ENCODE measurements at places on chromosomes 6 and 20.

GRCh38 chr20:12173347-12174012 is 255.8 kb downstream of the BTBD3 start:
- no peak for DNase-seq

DNA sequence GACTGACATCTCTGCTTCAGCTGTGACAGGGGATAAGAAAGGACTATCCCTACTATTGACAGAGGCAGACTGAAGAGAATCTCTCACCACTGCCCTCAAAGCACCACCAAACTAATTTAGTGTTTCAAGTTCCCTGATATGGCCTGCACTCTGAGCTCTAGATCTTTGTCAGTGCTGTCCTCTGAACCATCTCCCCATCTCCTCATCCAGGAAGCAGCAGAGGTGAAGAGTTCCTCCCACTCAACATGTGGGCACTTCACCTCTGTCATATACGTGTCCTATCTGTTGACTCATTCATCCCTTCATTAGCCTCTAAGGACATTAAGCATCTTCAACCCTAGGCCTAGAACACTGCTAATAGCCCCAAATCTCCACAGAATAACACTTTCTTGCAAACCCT is 14.1 kb downstream of the FAM210B start:
- no peak for DNase-seq

DNA sequence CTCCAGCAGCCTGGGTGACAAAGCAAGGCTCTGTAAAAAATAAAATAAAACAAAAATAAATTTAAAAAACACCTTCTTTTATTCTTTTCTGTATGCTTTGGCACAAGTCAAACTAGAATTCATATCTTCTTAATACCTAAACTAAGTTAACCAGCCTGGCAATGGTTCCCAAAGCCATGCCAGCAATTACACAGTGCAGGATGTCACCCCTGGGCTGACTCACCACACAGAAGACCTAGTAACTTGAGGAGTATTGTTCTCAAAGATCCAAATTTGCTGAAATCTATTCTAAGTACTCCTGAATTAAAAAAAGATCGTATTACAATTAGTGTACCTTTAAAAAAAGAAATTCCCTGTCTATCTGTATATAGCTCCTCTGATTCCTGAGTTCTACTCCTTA is 162.7 kb upstream of the SGK1 start:
- DNase-seq: no peak

DNA sequence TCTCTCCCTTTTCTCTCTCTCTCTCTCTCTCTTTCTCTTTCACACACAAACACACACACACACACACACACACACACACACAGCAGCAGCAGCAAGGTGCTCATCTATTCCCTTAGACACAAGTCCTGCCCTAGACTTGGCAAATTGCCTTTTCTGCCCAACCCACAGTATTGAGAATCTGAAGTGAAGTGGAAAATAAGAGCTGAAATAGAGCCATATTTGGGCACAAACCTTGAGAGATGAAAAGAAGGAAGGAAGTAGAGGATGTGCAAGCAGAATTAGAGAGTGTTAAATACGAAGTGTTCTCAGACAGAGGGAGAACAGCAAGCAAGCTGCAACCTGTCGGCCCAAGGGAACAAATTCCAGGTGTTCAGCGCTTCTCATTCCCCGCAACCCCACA is 557.5 kb upstream of the NOX3 start:
- DNase-seq: no peak
